Activated T-cell treated with anti-CD3 and anti-CD28 coated beads, Interleukin-2, amount 50 U/mL, for 24 hours (primary cell): ENCODE measurements at places on chromosomes 5 and 9.

DNA sequence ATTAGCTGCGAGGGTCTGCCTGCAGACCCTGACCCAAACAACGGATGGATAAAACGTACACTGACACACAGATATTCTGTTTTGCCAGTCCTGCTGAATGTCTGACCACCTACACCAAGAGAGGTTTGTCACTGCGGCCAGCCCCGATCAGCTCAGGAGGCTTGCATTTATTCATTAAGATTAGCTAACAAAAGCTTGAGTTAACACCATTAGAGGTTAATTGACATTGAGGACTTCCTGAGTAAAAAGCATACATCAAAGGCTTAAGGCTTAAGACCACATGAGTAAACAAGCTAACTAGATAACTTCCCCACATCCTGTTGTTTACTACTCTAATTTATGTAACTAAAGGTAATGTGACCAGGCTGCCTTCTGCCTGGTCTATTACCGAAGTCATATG lies 198.1 kb upstream of the TRPC7 start:
- H3K4me3 ChIP-seq, result no peak overlapping the region
- H3K36me3 ChIP-seq, result no peaks in the 10 kb centered on the region
- peaks cover 4% of the 10 kb centered on the region for H3K4me1 ChIP-seq
- DNase-seq, result no peak
- no peaks in the 10 kb centered on the region for H3K27me3 ChIP-seq

DNA sequence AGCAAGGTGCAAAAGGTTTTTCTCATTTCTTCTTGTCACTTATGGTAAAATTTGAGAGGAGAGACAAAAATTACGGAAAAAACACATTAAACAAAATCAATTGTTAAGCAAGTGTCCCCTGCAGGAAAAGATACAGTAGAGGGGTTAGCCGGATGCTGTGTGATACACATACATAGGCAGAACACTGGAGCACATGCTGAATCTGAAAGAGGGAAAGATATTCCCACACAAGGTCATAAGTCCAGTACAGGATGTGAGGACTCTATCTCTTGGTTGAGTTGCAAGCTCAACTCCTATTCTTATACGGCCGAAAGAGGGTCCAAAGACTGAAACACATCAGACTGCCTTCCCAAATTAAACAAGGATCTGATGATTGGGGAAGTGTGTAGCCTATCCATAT lies 427.5 kb upstream of the NUDT12 start:
- H3K4me3 ChIP-seq, result no peak overlapping the region
- H3K4me1 ChIP-seq, result no peaks in the 10 kb centered on the region
- H3K27me3 ChIP-seq, result no peaks in the 10 kb centered on the region
- no peak for DNase-seq
- H3K27ac ChIP-seq, result no peak overlapping the region

GRCh38 chr9:22105005-22105722 lies 96.1 kb upstream of the CDKN2B start:
- H3K4me3 ChIP-seq, result no peak overlapping the region
- no peak for DNase-seq
- H3K4me1 ChIP-seq, result peaks cover 26% of the 10 kb centered on the region
- H3K36me3 ChIP-seq, result no peaks in the 10 kb centered on the region
- H3K27ac ChIP-seq, result no peak overlapping the region
- H3K27me3 ChIP-seq, result peaks cover 36% of the 10 kb centered on the region

GRCh38 chr9:79292731-79293280 lies 279.0 kb upstream of the TLE4 start:
- no peaks in the 10 kb centered on the region for H3K36me3 ChIP-seq
- no peak overlapping the region for H3K4me3 ChIP-seq
- H3K4me1 ChIP-seq, result no peaks in the 10 kb centered on the region
- no peak overlapping the region for H3K27ac ChIP-seq
- DNase-seq, result no peak

DNA sequence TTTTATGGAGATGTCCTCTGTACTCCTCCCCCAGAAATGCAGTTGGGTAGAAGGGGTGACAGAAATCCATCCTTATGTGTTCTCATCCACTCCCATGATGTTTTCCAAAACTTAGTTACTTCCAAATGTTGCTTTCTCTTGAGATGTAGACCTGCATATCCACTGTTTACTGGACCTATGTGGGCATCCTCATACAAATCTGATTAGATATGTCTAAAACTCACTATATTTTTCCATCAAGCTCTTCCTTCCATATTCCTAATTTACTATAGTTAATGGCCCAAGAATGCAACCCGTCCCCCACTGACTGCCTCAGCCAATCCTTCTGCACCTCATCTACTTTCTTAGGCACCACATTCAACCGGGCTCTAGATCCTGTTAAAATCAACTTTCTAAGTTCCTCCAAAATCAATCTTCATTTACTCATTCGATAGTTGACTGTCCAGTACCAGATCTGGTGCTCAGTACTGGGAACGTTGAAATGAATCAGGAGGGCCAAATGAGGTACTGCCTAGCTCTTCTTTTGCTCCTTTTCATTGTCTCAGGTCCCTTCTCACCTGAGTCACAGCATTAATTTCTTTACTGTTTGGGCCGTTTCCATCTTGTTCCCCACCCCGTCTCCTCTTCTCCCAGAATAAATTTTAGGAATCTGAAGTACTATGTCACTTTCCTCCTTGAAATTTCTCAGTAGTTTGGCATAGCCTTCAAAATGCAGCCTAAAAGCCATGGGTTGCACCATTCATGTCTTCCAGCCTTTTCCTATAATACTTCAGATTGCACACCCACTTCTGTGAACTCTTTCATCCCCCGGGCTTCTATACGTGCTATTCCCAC lies 7.9 kb downstream of the PLK2 start:
- peaks cover 2% of the 10 kb centered on the region for H3K4me1 ChIP-seq
- H3K27ac ChIP-seq, result no peak overlapping the region
- H3K4me3 ChIP-seq, result no peak overlapping the region
- H3K36me3 ChIP-seq, result peaks cover 6% of the 10 kb centered on the region
- peaks cover 7% of the 10 kb centered on the region for H3K27me3 ChIP-seq

DNA sequence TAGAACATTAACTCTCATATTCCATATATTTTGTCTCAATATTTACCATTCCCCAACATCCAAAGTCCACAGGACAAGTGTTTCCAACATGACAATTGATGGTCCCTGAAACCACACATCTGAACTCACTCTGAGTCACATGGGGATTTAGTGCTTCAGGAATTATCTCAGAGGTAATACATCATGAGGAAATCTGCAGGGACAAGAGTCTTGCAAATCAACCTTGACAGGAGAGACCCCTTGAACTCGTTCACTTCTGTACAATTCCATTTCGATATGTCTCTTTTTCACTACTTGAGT lies 119.7 kb upstream of the ABCA1 start:
- H3K27ac ChIP-seq, result no peak overlapping the region
- H3K4me3 ChIP-seq, result no peak overlapping the region
- no peaks in the 10 kb centered on the region for H3K27me3 ChIP-seq
